Activated naive CD8-positive, alpha-beta T cell treated with anti-CD3 and anti-CD28 coated beads, Interleukin-2, amount 10 ng/mL, durations not matched to agents 7 days and 5 days (primary cell): ENCODE measurements at places on chromosomes 1 and 21. TPM values are rescaled to one million over a fixed set of nuclear protein-coding genes. Genes with fewer than 3 reads are reported as not detected.
A peak's percentile ranks its signal among the peaks of the same experiment; 100 is the strongest.

DNA sequence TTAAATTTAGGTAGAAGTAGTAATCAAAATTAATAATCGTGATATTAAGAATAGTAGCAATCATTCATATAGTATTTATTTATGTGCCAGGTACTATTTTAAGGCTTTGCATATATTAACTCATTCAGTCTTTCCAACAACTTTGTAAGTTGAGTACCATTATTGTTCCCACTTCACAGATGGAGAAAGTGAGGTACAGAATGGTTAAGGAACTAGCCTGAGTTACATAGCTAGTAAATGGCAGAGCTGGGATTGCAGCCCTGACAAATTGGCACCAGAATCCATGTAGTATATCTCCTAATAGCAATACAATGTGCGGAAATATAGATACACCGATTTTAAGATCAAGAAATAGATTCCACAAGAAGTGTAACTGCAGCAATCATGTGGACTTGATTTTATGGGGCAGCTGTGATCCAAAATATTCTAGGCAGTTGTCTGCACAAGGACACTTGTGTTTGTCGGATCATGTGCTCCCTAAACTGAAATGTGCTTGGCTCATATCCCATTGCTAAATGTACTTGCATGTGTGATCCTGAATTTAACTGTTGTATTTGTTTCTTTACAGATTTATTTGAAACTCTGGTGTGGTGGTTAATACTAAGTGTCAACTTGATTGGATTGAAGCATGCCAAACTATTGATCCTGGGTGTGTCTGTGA is 5.8 kb upstream of the GTF2B start:
- H3K4me3 ChIP-seq: no peak overlapping the region
- peaks cover 4% of the 10 kb centered on the region for H3K4me1 ChIP-seq
- H3K27ac ChIP-seq: no peak overlapping the region
- peaks cover 4% of the 10 kb centered on the region for H3K27me3 ChIP-seq
- no peak for DNase-seq
- H3K36me3 ChIP-seq: no peaks in the 10 kb centered on the region

GRCh38 chr1:96843196-96843595 is 121.6 kb downstream of the PTBP2 start:
- peaks cover 1% of the 10 kb centered on the region for H3K4me1 ChIP-seq
- no peak overlapping the region for H3K27ac ChIP-seq
- H3K4me3 ChIP-seq: no peak overlapping the region
- no peaks in the 10 kb centered on the region for H3K36me3 ChIP-seq
- no peaks in the 10 kb centered on the region for H3K27me3 ChIP-seq

GRCh38 chr1:39569034-39569433 is 7.6 kb downstream of the PABPC4 start:
- no peak overlapping the region for H3K27ac ChIP-seq
- H3K4me1 ChIP-seq: peaks cover 27% of the 10 kb centered on the region
- DNase-seq: no peak
- no peaks in the 10 kb centered on the region for H3K27me3 ChIP-seq
- H3K36me3 ChIP-seq: peaks cover 43% of the 10 kb centered on the region
- H3K4me3 ChIP-seq: no peak overlapping the region

DNA sequence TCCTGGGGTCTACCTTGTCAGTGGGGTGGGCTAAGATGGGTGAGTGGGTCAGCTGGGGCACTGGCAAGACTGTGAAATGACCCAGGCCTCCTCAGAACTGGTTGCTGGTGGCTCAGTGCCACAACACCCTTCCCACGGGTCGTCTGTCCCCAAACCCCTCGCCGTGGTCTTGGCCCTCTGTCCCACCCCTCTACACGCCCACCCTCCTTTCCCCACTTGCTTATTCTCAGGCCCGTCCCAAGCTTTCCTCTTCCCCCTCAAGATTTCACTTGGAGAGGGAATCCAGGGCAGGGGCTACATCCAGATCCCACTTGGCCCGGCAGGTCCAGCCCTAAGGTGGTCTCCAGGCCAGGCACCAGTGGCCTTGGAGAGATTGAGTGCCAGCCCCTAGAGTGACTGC is 16.7 kb downstream of the CSF1 start:
- H3K36me3 ChIP-seq: peaks cover 45% of the 10 kb centered on the region
- no peak overlapping the region for H3K27ac ChIP-seq
- H3K27me3 ChIP-seq: no peaks in the 10 kb centered on the region

FBXO2 gene
- 4.8 TPM for total RNA-seq

- H3K4me3 ChIP-seq: no peak overlapping the region
- H3K27me3 ChIP-seq: peaks cover 2% of the 10 kb centered on the region
- no peak overlapping the region for H3K27ac ChIP-seq
- H3K36me3 ChIP-seq: no peaks in the 10 kb centered on the region
Measured at GRCh38 chr1:31122101-31122735, 56.7 kb upstream of the PUM1 start.

CASQ1 gene
- total RNA-seq: not detected

CREB3L4 gene
- total RNA-seq: 8.2 TPM

DNA sequence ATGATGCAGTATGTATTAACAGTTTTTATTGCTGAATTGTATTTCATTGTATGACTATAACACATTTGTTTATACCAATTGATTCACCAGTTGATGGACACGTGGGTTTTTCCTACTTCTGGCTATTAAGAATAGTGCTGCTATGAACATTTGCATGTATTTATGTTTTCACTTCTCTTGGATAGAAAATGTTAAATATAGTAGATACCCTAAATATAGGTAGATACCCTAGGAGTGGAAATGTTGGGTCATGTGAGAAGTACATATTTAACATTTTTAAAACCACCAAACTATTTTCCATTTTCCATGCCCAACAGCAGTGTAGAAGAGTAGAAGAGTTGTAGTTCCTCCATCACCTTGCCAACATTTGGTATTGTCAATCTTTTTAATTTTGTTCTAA is 7.8 kb downstream of the PHTF1 start:
- H3K27ac ChIP-seq: no peak overlapping the region
- H3K4me3 ChIP-seq: no peak overlapping the region
- peaks cover 39% of the 10 kb centered on the region for H3K36me3 ChIP-seq
- H3K4me1 ChIP-seq: peaks cover 10% of the 10 kb centered on the region

ZSWIM5 gene
- 1.9 TPM for total RNA-seq

GRCh38 chr1:108560874-108561459 is 1.1 kb downstream of the EEIG2 start:
- H3K27me3 ChIP-seq: no peaks in the 10 kb centered on the region
- H3K4me1 ChIP-seq: peaks cover 23% of the 10 kb centered on the region
- peak; percentile 58 for DNase-seq

GRCh38 chr1:176552999-176553398 is 90.0 kb downstream of the PAPPA2 start:
- H3K4me1 ChIP-seq: no peaks in the 10 kb centered on the region
- no peak overlapping the region for H3K27ac ChIP-seq
- peaks cover 18% of the 10 kb centered on the region for H3K27me3 ChIP-seq
- H3K36me3 ChIP-seq: no peaks in the 10 kb centered on the region
- no peak overlapping the region for H3K4me3 ChIP-seq

- no peaks in the 10 kb centered on the region for H3K36me3 ChIP-seq
- no peak for DNase-seq
- H3K4me3 ChIP-seq: peak overlapping the region; percentile 81
- peaks cover 28% of the 10 kb centered on the region for H3K4me1 ChIP-seq
Measured at GRCh38 chr21:41769111-41769510, 2.3 kb upstream of the RIPK4 start.

DNA sequence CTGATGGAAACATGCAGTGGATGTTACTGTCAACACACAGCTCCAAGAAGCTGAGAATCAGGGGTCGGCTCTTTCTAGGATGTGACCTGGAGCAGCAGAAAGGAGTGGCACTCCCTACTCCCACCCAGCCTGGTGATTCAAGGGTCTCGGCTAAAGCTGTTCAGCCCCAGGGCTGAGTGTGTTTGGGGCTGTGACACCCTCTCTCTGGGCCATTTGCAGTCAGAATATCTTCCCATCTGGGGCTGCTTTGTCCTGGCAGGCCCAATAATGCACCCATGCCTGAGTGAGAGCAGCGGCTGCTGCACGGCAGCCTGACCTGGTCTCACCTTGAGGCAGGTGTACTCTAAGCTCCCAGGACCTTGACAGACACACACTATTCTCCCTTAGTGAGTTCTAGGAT is 52.5 kb upstream of the AJAP1 start:
- no peaks in the 10 kb centered on the region for H3K4me1 ChIP-seq
- no peaks in the 10 kb centered on the region for H3K36me3 ChIP-seq
- H3K27ac ChIP-seq: no peak overlapping the region
- H3K4me3 ChIP-seq: no peak overlapping the region

GRCh38 chr1:58456470-58456869 is 90.1 kb downstream of the OMA1 start:
- H3K4me1 ChIP-seq: no peaks in the 10 kb centered on the region
- no peak overlapping the region for H3K4me3 ChIP-seq
- H3K27ac ChIP-seq: no peak overlapping the region
- no peak for DNase-seq
- H3K36me3 ChIP-seq: no peaks in the 10 kb centered on the region
- H3K27me3 ChIP-seq: no peaks in the 10 kb centered on the region

GRCh38 chr1:3130268-3130667 is 61.3 kb downstream of the PRDM16 start:
- H3K4me1 ChIP-seq: no peaks in the 10 kb centered on the region
- no peaks in the 10 kb centered on the region for H3K36me3 ChIP-seq
- H3K4me3 ChIP-seq: no peak overlapping the region
- DNase-seq: no peak
- no peaks in the 10 kb centered on the region for H3K27me3 ChIP-seq

CELA3B gene
- not detected for total RNA-seq

DNA sequence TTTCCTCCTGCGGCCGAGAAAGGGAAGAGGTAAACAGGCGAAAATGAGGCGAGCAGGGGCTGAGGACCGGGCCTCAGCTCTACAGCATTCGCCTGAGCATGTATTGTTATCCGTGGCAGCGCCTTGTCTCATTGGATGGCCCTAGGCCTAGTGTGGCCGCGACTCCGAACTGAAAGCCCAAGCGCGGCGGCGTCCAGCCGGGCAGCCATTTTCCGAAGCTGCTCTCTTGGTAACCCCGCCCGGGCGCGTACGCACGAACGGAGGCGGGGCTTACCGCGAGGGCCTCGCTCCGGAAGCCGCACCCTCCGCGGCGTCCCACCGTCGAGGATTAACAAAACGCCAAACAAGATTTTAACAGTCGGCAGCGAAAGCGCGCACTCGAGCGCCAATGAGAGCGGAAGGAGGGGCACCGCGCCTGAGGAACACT is 797 bp upstream of the USP1 start:
- peaks cover 2% of the 10 kb centered on the region for H3K27me3 ChIP-seq
- peak; percentile 97 for DNase-seq
- peak overlapping the region; percentile 98 for H3K27ac ChIP-seq
- peaks cover 13% of the 10 kb centered on the region for H3K36me3 ChIP-seq
- H3K4me1 ChIP-seq: peaks cover 17% of the 10 kb centered on the region

- H3K4me3 ChIP-seq: no peak overlapping the region
- H3K36me3 ChIP-seq: no peaks in the 10 kb centered on the region
- no peak for DNase-seq
- H3K4me1 ChIP-seq: peaks cover 37% of the 10 kb centered on the region
Measured at GRCh38 chr1:41723786-41724185, 194.9 kb downstream of the HIVEP3 start.

GRCh38 chr1:8699679-8700078 is 117.8 kb downstream of the RERE start:
- H3K4me3 ChIP-seq: no peak overlapping the region
- no peak for DNase-seq
- peaks cover 33% of the 10 kb centered on the region for H3K4me1 ChIP-seq

TPTE gene
- not detected for total RNA-seq

DNA sequence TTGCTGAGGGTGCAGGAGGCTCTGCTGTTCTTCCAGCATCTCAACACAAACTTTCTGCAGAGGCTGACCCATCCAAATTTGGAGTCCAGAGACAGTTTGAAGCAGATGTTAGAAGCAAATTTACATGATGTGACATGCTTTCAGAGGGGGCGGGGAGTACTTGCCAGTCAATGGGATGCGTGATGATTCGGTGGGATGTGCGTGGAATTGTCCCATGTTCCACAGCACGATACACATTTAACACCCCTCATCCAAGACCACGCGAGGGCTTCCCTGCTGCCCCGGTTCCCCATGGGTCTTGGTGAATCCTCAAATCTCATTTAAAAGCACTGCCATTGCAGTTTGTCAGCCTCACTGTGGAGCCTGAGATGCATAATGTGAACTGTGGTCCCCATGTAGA is 78.6 kb upstream of the TLR5 start:
- H3K36me3 ChIP-seq: peaks cover 1% of the 10 kb centered on the region
- no peak for DNase-seq

- H3K27ac ChIP-seq: no peak overlapping the region
- H3K4me1 ChIP-seq: no peaks in the 10 kb centered on the region
- peaks cover 8% of the 10 kb centered on the region for H3K27me3 ChIP-seq
- no peaks in the 10 kb centered on the region for H3K36me3 ChIP-seq
- no peak overlapping the region for H3K4me3 ChIP-seq
Measured at GRCh38 chr1:168371477-168371876, 90.8 kb downstream of the TBX19 start.

- peaks cover 15% of the 10 kb centered on the region for H3K4me1 ChIP-seq
- peak overlapping the region; percentile 79 for H3K27ac ChIP-seq
- H3K27me3 ChIP-seq: peaks cover 13% of the 10 kb centered on the region
- DNase-seq: no peak
Measured at GRCh38 chr1:11680270-11681070, 478 bp downstream of the MAD2L2 start.

SGIP1 gene
- not detected for total RNA-seq

- peaks cover 58% of the 10 kb centered on the region for H3K36me3 ChIP-seq
- no peak overlapping the region for H3K4me3 ChIP-seq
- H3K27me3 ChIP-seq: no peaks in the 10 kb centered on the region
- no peak for DNase-seq
Measured at GRCh38 chr1:151988405-151988923, 5.2 kb downstream of the S100A10 start.

DNA sequence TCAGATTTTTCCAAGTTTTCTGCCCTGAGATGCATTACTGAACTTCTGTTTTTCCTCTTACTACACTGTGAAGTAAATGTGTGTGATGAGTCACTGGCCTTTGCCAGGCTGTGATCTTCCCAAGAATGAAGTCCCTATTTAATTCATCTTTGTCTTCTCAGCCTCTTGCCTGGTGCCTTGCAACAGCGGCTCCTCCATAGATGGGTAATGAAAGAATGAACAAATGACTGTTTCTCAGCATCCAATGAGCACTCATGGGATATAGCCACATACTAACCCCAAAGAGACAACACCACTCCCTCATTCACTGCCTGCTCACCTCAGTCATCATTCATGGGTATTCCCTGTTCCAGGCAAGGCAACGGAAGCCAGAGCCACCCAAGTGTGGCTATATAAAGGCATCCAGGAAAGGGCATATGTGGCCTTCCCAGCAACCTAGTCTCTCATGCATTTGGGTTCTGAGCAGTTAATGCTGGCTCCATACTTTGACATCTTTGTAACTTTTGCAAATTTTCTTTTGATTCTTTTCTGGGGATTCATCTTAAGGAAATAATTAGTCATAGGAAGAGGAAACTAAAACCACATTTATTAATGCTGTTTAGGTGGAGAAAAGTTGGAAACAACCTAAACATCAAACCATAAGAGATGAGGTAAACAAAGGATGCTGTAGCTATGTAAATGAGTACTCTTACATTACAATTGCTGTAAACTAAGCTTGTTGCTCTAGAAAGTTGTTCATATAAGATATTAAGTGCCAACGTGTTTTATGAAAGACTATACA is 71.9 kb downstream of the HIVEP3 start:
- no peak overlapping the region for H3K4me3 ChIP-seq
- peaks cover 22% of the 10 kb centered on the region for H3K4me1 ChIP-seq
- H3K36me3 ChIP-seq: peaks cover 5% of the 10 kb centered on the region
- H3K27ac ChIP-seq: no peak overlapping the region
- H3K27me3 ChIP-seq: no peaks in the 10 kb centered on the region

GCSAML gene
- not detected for total RNA-seq
